ENCODE measurements at places on chromosomes 5 and 9.

- no peak for DNase-seq
Measured at GRCh38 chr5:11684607-11685006, 219.6 kb downstream of the CTNND2 start.

DNA sequence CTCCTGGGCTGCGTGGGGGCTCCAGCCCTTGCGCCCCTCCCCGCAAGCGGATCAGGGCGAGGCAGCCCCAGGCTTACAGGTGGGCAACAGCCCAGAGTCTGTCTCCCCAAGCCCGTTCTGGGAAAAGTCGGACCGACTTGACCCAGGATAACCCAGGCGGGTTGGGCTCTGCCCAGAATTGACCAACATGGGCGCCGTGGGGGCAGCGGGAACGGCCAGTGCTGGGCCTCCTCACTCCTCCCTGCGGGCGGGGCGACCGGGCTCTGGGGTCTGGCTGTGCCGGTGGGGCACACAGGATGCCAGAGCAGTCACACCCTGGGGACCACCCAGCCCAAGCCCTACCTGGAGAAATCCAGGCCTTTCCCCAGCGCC, 15.3 kb upstream of the SYNPO start:
- no peak for DNase-seq

DNA sequence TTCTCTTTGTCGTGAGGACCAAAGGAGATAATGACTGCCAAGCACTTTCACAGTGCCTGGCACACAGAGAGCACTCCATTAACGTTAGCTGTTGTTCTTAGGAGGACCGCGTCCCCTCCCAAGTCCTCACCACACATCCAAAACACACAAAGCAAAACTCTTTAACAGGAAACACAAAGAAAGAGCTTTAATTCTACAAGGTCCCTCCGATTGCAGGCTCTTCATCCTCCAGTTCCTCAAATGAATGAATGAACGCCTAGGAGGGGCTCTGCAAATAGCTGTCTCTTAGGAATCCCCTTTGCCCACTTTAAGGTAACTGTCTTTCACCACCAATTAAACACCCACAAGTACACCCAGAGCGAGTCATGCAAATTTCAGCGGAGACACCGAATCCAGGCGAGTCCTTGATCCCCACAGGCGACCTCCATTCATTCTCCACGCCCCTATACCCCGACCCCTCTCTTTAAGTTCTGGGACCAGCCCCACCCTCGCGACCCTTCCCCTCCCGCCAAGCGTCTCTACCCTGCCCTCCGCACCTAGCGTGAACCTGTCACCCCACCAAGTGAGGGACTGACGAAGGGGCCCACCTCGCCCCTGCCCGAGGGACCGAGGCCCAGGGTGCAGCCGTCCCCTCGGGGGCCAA, 644 bp downstream of the TSC1 start:
- DNase-seq = no peak

- no peak for DNase-seq
Measured at GRCh38 chr5:24353611-24354010, 291.2 kb downstream of the CDH10 start.

- no peak for DNase-seq
Measured at GRCh38 chr9:122334916-122335315, 35.9 kb upstream of the PTGS1 start.

DNA sequence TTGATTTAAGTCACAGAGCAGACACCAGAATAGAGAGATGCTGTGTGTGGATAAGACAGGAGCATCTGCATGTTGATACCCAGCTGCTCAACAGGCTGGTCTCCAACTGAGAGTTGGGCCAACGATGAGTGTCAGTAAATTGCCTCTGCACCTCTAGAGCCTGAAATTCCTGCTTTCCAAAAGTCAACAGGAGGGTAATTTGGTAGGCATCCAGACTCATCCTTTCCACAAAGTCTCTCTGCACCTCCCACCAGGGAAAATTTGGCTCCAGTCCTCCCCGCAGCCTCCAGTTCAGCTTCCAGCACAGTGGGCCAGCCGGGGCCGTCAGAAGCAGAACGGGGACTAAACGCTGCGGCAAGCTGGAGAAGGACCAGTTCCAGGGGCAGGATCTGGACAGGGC, 136.9 kb downstream of the RFK start:
- DNase-seq = no peak

- no peak for DNase-seq
Measured at GRCh38 chr9:13588151-13589033, 308.9 kb upstream of the MPDZ start.

GRCh38 chr5:72117307-72117706, 10.0 kb downstream of the MAP1B start:
- DNase-seq = no peak

DNA sequence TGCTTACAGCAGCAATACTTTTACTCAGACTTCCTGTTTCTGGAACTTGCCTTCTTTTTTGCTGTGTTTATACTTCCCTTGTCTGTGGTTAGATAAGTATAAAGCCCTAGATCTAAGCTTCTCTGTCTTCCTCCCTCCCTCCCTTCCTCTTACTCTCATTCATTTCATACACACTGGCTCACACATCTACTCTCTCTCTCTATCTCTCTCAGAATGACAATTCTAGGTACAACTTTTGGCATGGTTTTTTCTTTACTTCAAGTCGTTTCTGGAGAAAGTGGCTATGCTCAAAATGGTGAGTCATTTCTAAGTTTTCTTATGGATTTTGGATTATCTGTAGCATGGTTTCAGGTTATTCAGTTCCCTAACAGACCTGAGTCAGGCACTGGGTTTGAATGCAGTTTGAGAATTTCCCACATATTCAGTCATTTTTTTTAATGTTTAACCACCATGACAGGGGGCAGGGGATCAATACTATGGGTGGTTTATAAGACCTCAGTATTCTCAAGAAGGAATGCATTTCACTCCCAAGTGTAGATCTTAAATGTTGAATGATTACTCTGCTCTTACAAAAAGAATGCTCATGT, at the start of gene IL7R:
Gene IL7R (plus strand): TSS at position 127 of the 587 bp plus-strand sequence. CDS start 87 bp downstream, at position 214.
- DNase-seq = no peak

DNA sequence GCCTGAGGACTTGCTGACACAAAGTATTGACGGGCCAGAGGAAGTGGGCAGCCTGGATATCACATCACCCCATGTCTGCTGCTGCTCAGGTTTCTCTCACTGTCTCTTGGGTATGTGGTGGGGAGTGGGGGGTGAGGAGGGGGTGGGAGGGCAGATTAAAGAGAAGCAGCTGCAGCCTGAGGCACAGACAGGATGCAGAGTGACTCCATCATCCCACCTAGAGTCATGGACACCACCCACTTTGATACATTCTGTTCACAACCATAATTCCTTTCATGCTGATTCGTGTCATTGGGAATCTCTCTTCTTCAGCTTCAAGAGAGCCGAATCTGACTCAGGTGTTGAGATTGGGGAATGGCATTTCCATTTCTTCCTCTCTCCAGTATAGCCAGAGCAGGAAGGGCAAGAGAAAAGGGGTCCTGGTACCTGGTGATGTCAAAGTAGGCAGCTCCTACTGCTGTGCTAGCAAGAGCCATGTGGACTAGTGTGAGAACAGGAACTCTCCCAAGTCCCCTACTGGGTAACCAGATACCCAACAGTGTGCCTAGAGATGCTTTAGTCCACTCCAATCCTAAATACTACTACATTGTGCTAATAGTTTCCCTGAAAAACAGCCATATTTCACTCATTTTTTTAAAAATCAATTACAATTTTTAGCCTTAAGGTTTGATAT, 22.4 kb downstream of the GRAMD2B start:
- DNase-seq = no peak

GRCh38 chr9:87372356-87372851, 125.3 kb upstream of the DAPK1 start:
- no peak for DNase-seq

GRCh38 chr9:30078195-30078594, 2306.2 kb upstream of the ACO1 start:
- DNase-seq = no peak

DNA sequence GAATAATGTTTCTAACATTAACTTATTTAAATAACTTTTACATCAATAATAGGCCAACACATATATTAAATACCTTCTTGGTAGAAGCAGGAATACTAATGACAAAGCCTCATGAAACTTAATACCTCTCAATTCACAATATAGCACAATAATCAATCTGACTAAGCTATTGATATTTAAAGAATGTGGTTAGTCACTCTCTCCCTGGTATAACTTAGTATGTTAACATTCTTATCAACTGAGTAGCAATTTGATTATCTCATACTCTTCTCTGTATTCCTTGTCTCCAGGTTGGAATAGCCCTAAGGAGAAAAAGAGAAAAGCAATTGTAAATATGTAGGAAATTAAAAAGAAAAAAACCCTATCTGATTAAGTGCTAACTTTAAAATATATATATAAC, 4.9 kb upstream of the PGGT1B start:
- no peak for DNase-seq

- DNase-seq = no peak
Measured at GRCh38 chr5:140041492-140042392, 1.4 kb downstream of the NRG2 start.

GRCh38 chr5:167511-167910, 23.8 kb upstream of the LRRC14B start:
- no peak for DNase-seq

DNA sequence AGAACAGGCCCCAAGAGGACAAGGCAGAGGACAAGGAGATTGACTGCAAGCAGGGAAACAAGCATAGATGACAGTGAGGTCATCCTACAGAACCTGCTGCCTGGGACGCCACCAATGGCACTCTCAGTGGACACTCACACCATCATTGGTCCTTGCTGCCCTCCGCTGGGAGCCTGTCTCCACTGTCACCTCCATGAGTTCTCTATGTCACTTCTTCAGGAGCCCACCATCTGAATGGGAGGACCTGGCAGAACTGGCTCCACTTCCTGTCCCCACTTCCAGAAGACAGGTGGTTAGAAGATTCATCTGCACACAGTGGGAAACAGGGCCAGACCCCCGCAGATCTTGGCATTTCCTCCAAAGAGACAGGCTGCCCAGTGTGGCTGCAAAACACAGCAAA, 188.9 kb downstream of the HSD17B3 start:
- DNase-seq = no peak

GRCh38 chr5:39523821-39524220, 99.0 kb upstream of the DAB2 start:
- DNase-seq = no peak

DNA sequence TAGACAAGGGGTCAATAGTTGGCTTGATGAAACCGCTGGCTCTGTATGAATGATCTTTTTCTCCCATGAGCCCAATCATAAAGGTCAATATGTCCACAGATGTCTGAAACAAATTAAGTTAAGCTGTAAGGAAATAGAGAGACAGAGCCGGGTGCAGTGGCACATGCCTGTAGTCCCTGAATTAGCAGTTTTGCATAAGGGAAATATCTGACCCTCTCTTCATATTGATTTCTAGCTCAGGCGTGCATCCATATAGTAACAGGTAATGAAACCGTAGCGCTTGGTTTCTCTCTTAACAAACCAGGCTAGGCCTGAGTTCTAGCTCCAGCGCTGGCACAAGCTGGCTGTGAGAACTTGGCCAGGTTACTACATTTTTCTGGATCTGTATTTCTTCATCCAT, 118.1 kb upstream of the ERCC6L2 start:
- no peak for DNase-seq

GRCh38 chr5:174146556-174146955, 101.0 kb downstream of the NSG2 start:
- DNase-seq = no peak

GRCh38 chr5:179131886-179132585, 71.9 kb downstream of the ZNF354C start:
- no peak for DNase-seq

- DNase-seq = no peak
Measured at GRCh38 chr9:122333169-122333808, 37.5 kb upstream of the PTGS1 start.

GRCh38 chr9:107312376-107313050, 29.4 kb downstream of the RAD23B start:
- no peak for DNase-seq

DNA sequence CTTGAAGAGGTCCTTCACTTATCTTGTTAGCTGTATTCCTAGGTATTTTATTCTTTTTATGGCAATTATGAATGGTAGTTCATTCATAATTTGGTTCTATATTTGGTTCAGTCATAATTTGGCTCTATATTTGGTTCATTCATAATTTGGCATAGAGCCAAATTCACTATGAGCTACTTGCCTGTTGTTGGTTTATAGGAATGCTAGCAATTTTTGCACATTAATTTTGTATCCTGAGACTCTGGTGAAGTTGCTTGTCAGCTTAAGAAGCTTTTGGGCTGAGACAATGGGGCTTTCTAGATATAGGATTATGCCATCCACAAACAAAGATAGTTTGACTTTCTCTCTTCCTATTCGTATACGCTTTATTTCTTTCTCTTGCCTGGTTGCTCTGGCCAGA, 142.2 kb downstream of the PLCXD3 start:
- DNase-seq = no peak

DNA sequence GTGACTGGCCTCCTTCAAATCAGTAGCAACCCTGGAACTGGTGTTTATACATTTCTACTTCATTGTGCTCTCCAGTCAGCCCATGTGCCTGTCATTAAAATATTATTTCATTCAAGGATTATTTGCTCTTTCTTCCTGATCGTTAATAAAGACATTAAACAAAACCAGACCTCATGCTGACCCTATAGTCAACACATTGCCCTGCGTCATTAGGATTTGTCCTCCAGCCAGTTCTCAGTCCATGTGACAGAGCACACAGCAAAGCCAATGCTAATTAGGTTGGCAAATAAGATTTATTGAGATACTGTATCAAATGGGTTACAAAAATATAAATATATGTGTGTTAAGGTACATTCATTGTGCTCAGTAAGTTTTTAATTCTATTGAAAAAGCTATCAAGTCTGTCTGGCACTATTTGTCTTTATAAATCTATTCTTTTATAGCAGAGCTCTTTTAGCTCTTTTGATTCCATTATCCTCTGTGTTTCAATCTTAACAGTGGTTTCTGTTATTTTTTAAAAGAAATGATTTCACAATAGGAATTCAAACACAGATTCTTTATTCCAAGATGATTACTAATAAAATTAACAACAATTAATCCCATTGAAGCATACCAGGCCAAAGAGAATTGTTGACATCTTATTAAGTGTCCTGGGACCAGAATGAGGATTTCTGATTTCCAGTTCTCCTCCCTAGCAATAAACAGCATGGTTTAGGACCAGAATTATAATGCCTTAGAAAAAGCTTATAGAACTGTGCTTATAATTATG, 209.4 kb upstream of the RGMB start:
- DNase-seq = no peak

DNA sequence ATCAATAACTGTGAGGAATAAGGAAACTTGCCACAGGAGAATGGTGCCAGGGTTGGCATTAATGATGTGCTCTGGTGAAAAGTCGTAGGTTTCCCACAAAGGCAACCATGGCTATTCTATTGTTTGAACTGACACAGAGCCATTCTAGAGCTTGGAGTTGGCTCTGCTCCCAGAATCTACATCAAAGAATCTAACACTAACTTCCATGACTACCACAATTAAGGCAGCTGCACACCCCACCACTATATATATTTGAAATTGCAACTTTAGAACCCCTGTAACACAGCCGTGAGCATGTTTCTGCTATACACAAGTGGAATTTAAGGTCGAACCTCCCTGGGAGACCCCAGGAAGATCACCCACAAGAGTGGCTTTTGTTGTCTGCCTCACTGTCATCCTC, 89.7 kb upstream of the CCDC152 start:
- DNase-seq = no peak

GRCh38 chr5:67195406-67196275, 958 bp downstream of the CD180 start:
- no peak for DNase-seq

- DNase-seq = no peak
Measured at GRCh38 chr5:173614591-173614990, 1.9 kb downstream of the BOD1 start.

- no peak for DNase-seq
Measured at GRCh38 chr9:28916348-28916747, 1343.1 kb upstream of the C9orf72 start.

- no peak for DNase-seq
Measured at GRCh38 chr5:107436201-107436600, 234.5 kb downstream of the EFNA5 start.

- DNase-seq = no peak
Measured at GRCh38 chr9:82584349-82584863, 478.5 kb downstream of the RASEF start.

All from esophagus squamous epithelium (tissue), 5 donors.